ENCODE measurements at places on chromosomes 7 and 10.

DNA sequence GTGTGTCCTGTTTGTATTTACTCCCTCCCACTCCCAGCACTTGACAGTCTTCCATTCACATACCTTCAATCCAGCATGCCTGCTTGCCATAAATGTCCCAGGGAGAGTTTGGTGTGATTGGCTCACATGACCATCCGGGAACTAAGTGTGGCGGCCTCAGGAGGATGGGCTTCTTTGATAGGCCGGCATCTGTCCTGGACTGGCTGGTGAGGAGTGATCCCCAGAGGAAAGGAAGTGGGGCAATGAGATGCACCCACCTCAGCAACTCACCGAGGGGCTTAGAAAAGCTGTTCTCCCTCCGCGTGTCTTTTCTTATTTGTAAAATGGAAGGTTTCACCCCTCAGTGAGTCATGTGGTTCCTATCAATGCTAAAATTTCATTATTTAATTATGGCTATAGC is 14.9 kb upstream of the EBF3 start:
- DNase-seq, result no peak

DNA sequence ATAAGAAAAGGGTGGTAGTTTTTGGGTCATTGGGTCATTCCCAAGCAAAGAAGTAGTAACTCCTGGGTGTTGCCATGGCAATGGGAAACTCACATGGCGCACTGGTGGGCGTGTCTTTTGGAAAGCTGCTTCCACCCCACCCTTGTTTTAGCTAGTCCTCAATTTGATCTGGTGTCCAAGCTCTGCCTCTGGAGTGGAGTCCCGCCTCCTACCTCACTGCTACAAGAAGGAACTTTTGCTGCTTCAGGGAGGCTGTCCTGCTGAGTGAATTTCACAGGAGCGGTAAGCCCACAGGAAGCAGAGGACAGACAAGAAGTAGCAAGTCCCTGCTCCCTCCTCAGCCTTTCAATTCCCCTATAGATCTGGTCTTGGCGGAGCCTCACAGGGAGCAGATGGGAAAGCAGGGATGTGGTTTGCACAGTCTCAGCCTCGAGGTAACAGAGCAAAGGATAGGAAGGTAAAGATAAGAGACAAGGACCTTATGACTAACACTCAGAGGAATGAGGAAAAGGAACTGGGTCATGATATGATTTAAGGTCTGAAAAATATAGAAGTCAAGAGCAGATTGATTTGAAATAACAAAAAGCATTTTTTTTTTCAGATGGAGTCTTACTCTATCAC is 700.3 kb downstream of the TNS3 start:
- DNase-seq, result no peak

- DNase-seq, result no peak
Observed at GRCh38 chr7:21317966-21318915, 109.6 kb upstream of the SP4 start.

- DNase-seq, result no peak
Observed at GRCh38 chr10:97607095-97607636, 17.6 kb downstream of the C10orf62 start.

GRCh38 chr7:54546986-54547314 is 4.8 kb downstream of the VSTM2A start:
- no peak for DNase-seq

DNA sequence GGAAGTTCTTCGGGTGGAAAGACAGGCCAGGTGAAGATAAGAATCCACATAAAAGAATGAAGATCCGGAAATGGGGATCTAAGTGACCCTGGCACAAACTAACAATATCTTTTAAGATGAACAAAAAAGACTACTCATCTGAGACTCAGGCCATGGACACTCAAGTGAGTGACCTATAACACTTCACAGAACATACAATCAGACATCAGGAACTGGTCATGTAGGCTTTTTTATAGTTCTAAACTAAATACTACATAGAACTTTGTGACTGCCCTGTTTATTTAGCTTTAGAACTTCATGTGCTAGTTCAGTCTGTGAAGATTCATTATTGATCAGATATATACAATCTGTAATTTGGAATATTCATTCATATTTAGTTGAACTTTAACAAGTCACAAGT is 52.8 kb downstream of the MMRN2 start:
- no peak for DNase-seq

DNA sequence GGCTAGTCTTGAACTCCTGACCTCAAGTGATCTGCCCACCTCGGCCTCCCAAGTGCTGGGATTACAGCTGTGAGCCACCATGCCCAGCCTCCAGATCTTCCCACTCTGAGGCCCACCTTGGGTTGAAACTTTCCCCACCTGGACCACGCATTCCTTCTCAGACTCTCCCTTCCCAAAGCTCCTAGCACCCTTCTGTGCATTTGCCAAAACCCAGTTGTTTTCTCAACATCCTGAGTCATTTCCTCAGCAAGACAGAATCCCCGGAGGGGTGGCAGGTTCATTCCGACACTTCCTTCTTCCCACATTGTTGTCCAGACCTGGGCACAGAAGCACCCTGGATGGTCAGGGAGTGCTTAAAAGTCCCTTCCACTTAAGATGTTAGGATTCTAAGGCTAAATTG is 28.9 kb downstream of the BAG3 start:
- DNase-seq, result peak; percentile 31

DNA sequence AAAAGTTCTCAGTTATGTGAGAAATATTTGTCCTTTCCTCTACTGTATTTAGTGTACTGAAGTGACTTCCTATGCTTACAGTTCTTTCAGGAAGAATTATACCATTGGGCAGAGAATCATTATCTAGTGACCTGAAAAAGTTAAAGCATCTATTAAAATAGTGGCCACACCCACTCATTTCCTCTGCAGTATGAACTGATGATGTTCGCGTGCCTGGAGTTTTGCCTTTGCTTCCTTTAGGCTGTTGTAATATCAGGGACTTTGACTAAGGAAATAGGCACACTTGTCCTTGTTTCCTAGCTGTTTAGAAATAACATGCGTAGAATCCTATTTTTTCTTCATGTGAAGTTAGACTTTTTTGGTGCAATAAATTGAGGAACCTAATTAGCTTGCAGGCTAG is 100.7 kb downstream of the ZMYND11 start:
- no peak for DNase-seq
